ENCODE measurements at places on chromosomes 5 and 9.

- ATAC-seq, result no peak
These were observed 178.5 kb downstream of the C9orf152 start for GRCh38 chr9:110029429-110029955.

GRCh38 chr9:78521680-78522079, 224.8 kb downstream of the PSAT1 start:
- no peak for ATAC-seq

- ATAC-seq, result no peak
These were observed 44.2 kb downstream of the FGF1 start for GRCh38 chr5:142641711-142642110.

GRCh38 chr9:109251080-109251775, 69.6 kb downstream of the EPB41L4B start:
- ATAC-seq, result no peak

- ATAC-seq, result no peak
These were observed 2.2 kb downstream of the TNFSF15 start for GRCh38 chr9:114803479-114804265.

DNA sequence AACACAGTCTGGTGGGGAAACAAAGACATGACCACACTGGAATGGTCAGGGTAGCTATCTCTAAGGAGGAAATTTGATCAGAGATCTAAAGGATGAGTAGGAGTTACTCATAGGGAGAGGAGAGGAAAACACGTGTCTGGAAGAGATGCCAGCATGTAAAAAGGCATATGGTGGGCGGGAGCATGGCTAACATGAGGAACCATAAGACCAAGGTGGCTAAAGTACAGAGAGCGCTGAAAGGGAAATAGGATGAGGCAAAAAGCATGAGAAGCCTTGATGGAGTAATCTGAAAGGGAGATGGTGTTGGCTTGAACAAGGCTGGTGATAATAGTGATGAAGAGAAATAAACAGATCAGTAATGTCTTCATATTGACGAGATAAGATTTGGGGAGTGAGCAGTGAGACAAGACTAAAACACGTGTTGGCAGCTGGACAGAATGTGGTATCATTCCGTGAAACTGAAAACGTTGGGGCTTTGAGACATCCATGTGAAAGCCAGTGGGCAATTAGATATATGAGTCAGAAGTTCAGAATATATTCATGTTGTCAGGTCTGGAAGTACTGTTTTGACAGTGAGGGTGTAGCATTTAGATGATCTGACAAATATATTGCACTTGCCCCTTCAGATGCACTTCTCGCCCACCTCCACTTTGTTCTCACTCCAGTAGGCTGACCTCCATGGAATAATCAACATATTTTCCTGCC, 209.1 kb upstream of the KCNN2 start:
- ATAC-seq, result no peak

Measured in stimulated activated memory B cell treated with anti-CD40 and anti-IgM and Interleukin-4, amounts not matched to agents 10 μg/mL and 1 μg/mL and 100 μg/mL, for 72 hours (primary cell).